ENCODE measurements at places on chromosomes 6 and 20.
A peak's percentile ranks its signal among the peaks of the same experiment; 100 is the strongest.

DNA sequence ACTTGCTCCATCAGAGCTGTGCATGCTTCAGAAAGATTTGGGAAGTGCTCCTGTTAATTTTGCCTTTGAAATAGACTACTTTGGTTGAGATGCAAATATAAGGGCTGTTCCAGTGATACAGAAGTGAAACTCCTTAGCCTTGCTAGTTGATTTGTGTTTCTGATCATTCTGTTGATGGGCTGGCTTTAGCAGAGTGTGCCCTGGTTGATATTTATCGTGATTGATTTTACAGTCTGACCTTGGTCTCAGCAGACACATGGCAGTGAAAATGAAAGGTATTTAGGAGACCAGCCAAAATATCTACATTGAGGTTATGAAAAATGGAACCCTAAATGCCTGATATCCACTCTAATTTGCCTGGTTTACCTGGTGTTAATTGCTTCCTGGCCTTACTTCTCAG is 122.1 kb upstream of the CEP162 start:
- no peaks in the 10 kb centered on the region for H3K4me1 ChIP-seq
- no peaks in the 10 kb centered on the region for H3K27me3 ChIP-seq
- DNase-seq: no peak
- H3K27ac ChIP-seq: no peak overlapping the region

- no peak for DNase-seq
- no peak overlapping the region for H3K4me3 ChIP-seq
- H3K27me3 ChIP-seq: no peaks in the 10 kb centered on the region
- peaks cover 2% of the 10 kb centered on the region for H3K36me3 ChIP-seq
- no peak overlapping the region for H3K27ac ChIP-seq
These were observed 649.2 kb upstream of the FLRT3 start for GRCh38 chr20:14986656-14987055.

DNA sequence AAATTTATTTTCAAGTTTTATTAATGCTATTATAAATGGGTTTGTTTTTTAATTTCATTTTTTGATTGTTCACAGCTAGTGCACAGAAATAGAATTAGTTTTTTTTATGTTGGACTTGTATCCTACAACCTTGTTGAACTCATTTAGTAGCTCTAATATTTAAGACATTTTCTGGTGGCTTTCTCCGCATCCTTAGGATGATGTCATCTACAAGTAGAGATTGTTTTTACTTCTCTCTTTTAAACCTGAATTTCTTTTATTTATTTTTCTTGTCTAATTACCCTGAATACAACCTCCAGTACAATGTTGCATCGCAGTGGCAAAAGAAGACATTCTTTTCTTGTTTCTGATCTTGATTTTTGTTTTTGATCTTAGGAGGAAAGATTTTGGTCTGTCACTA is 142.6 kb upstream of the PRDM1 start:
- H3K27ac ChIP-seq: no peak overlapping the region
- DNase-seq: no peak
- H3K27me3 ChIP-seq: peaks cover 12% of the 10 kb centered on the region
- H3K4me3 ChIP-seq: no peak overlapping the region
- H3K4me1 ChIP-seq: peaks cover 20% of the 10 kb centered on the region

DNA sequence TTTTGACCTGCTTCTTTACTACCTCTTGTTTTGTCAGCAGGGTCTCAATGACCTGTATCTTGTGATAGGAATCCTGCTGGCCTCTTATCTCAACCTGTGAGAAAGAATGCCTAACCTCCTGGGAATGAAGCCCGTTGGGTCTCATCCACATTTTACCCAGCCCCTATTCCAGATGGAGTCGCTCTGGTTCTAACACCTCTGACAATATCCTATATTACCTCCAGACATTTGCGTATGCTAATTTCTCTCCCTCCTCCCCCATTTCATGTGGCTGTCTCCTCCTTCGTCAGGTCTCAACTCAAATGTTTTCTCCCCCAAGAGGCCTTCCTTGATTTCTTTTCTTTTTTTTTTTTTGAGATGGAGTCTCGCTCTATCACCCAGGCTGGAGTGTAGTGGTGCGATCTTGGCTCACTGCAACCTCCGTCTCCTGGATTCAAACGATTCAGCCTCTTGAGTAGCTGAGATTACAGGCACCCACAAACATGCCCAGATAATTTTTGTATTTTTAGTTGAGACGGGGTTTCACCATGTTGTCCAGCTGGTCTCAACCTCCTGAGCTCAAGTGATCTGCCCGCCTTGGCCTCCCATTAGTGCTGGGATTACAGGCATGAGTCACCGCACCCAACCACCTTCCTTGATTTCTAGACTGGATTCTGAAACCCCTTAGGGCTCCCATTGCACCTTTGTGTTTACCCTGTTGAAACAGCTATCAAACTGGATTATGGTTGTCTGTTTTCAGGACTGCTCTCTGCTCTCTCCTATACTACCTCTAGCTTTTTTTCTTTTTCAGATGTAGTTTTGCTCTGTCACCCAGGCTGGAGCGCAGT is 49.5 kb upstream of the B4GALT5 start:
- no peak overlapping the region for H3K4me3 ChIP-seq
- no peak for DNase-seq
- H3K27ac ChIP-seq: no peak overlapping the region
- peaks cover 36% of the 10 kb centered on the region for H3K27me3 ChIP-seq
- peaks cover 12% of the 10 kb centered on the region for H3K4me1 ChIP-seq
- H3K36me3 ChIP-seq: no peaks in the 10 kb centered on the region

DNA sequence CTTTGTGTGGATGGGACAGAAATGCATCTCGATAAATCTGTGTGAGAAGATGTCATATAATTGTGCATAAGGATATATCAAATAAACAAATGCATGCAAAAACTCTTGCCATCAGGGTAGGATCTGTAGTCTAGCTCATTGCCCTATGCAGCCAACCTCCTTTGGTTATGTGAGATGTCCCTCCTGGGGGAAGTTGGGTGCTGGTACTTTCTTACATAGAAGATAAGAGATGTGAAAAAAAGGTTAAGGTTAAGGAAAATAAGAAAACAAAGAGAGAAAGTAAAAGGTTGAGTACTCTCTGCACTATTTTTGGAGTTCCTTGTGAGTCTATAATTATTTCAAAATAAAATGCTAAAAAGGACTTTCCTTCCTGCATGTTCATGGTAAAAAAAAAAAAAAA is 30.4 kb downstream of the ZDHHC14 start:
- no peak overlapping the region for H3K4me3 ChIP-seq
- H3K27ac ChIP-seq: no peak overlapping the region
- DNase-seq: no peak

- H3K36me3 ChIP-seq: peaks cover 8% of the 10 kb centered on the region
- no peaks in the 10 kb centered on the region for H3K27me3 ChIP-seq
- DNase-seq: no peak
- peak overlapping the region; percentile 91 for H3K27ac ChIP-seq
- H3K4me3 ChIP-seq: peak overlapping the region; percentile 86
- peaks cover 56% of the 10 kb centered on the region for H3K4me1 ChIP-seq
These were observed 1.5 kb downstream of the TMEM181 start for GRCh38 chr6:158561321-158561884.

GRCh38 chr6:138774370-138774769 is 801 bp downstream of the CCDC28A start:
- no peaks in the 10 kb centered on the region for H3K36me3 ChIP-seq
- DNase-seq: no peak
- no peaks in the 10 kb centered on the region for H3K27me3 ChIP-seq

DNA sequence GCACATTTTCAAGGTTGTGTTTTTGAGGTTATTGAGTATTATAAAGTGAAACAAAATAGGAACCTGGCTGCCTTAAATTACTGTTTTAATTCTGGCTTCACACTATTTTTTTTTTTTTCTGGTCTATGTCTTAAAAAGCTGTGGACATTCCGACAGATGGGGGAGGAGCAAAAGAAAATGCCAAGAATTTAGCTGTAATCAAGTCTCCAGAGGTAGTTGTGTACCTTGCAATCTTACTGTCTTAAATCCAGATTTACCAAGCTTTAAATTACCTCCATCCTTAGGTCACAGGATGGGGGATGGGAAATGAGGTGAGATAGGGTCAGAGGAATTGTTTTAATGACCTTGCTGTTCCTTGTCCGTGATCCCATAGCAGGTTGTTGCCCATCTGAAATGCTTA is 182.8 kb downstream of the UTRN start:
- peaks cover 57% of the 10 kb centered on the region for H3K36me3 ChIP-seq
- peak overlapping the region; percentile 25 for H3K27ac ChIP-seq
- DNase-seq: no peak

DNA sequence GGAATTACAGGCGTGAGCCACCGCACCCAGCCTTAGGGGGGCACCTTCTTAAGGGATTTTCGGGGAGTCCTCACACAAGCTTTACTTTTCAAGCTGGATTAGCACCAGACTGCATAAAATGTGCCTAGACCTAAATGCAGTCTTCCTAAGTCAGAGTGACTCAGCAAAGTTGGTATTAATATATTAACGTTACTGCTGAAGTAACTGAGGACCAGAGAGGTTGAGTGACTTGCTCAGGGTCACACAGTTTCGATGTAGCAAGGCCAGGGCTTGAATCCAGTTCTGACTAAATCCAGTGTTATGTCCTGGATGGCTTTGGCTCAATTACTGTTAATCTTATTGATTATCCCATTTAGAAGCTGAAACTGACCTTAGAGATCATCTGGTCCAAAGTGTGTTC is 13.4 kb downstream of the EDEM2 start:
- peaks cover 24% of the 10 kb centered on the region for H3K36me3 ChIP-seq
- no peak overlapping the region for H3K27ac ChIP-seq
- DNase-seq: no peak
- H3K4me3 ChIP-seq: no peak overlapping the region
- peaks cover 4% of the 10 kb centered on the region for H3K4me1 ChIP-seq

DNA sequence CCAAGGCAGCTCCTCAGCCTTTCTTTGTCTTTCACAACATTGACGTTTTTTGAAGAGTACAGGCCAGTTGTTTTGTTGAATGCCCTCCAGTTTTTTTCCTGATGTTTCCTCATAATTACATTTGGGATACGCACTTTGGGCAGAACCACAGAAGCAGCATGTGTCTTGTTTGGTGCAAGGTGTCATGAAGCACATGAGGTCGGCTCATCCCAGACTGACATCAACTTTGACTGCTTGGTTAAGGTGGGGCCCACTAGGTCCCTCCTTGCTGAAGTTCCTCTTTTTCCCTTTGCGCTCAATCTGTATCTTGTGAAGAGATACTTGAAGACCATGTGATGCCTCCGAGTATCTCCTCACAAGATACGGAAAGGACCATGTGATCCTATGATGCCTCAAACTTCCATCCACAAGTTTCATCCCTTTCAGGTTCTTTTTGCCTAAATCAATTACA is 10.5 kb downstream of the SNAI1 start:
- no peak overlapping the region for H3K4me3 ChIP-seq
- no peak overlapping the region for H3K27ac ChIP-seq
- no peaks in the 10 kb centered on the region for H3K4me1 ChIP-seq
- no peaks in the 10 kb centered on the region for H3K36me3 ChIP-seq

GRCh38 chr20:36663031-36663430 is 17.0 kb upstream of the SLA2 start:
- H3K4me1 ChIP-seq: peaks cover 8% of the 10 kb centered on the region
- H3K27me3 ChIP-seq: no peaks in the 10 kb centered on the region
- H3K4me3 ChIP-seq: no peak overlapping the region
- DNase-seq: no peak
- H3K36me3 ChIP-seq: peaks cover 2% of the 10 kb centered on the region

DNA sequence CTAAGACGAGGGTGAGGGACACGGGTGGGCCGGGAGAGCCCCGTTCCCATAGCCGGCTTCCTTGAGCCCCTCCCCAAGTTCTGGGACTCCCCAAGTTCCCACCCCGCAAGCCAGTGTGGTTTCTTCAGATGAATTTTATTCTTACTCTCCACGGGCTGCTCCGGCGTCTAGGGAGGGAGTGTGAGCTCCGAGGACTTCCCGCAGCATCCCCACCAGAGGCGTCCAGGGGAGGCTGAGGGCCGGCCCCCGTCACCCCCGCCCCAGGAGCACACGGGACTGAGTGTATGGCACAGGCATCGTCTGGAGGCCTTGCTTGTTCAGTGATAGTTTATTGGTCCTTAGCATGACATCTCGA is 10.0 kb upstream of the SLC4A11 start:
- peaks cover 47% of the 10 kb centered on the region for H3K27me3 ChIP-seq
- no peak overlapping the region for H3K4me3 ChIP-seq
- no peak for DNase-seq
- H3K4me1 ChIP-seq: peaks cover 6% of the 10 kb centered on the region
- no peak overlapping the region for H3K27ac ChIP-seq
- no peaks in the 10 kb centered on the region for H3K36me3 ChIP-seq

GRCh38 chr6:18350271-18350670 is 36.9 kb upstream of the RNF144B start:
- H3K27ac ChIP-seq: no peak overlapping the region
- no peak overlapping the region for H3K4me3 ChIP-seq
- no peak for DNase-seq

DNA sequence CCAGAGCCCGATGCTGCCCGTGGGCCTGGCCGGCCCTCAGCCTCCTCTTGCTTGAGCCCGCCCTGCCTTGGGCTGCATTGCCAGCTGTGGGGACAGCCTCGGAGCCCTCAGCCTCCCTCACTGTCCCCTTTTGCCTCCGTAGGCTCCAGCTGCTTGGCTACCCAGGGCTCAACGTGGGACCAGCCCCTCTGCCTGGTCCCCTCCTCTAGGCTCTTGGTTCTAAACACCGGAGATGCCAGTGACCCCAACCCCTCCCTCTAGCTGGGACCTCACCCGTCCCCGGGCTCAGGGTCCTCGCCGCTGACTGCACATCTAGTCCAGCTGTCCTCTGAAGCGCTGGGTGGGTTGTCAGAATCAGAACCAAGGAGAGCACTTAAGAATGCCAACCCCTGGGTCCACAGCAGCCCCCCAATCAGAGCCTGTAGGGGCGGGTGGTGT is 345.2 kb downstream of the ZFAND3 start:
- H3K4me3 ChIP-seq: no peak overlapping the region
- no peaks in the 10 kb centered on the region for H3K36me3 ChIP-seq
- H3K27me3 ChIP-seq: no peaks in the 10 kb centered on the region
- no peak overlapping the region for H3K27ac ChIP-seq

GRCh38 chr6:52124126-52125121 is 37.0 kb upstream of the PKHD1 start:
- no peak for DNase-seq
- no peak overlapping the region for H3K4me3 ChIP-seq
- peaks cover 47% of the 10 kb centered on the region for H3K27me3 ChIP-seq
- no peaks in the 10 kb centered on the region for H3K4me1 ChIP-seq
- no peaks in the 10 kb centered on the region for H3K36me3 ChIP-seq
- H3K27ac ChIP-seq: no peak overlapping the region

DNA sequence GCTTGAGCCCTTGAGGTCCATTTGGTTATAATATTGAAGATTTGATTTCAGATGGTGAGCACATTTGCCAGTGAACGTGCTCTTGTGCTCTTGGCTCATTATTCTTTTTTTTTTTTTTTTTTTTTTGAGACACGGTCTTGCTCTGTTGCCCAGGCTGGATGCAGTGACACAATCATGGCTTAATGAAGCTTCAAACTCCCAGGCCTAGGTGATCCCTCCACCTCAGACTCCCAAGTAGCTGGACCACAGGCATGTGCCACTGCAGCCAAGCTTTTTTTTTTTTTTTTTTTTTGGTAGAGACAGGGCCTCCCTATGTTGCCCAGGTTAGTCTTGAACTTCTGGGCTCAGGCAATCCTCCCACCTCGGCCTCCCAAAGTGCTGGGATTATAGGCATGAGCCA is 176.2 kb downstream of the KLHL32 start:
- no peaks in the 10 kb centered on the region for H3K27me3 ChIP-seq
- H3K36me3 ChIP-seq: no peaks in the 10 kb centered on the region
- no peak overlapping the region for H3K27ac ChIP-seq

GRCh38 chr6:126625019-126625418 is 285.1 kb downstream of the CENPW start:
- no peaks in the 10 kb centered on the region for H3K4me1 ChIP-seq
- no peaks in the 10 kb centered on the region for H3K36me3 ChIP-seq
- no peaks in the 10 kb centered on the region for H3K27me3 ChIP-seq
- no peak for DNase-seq

- no peak overlapping the region for H3K27ac ChIP-seq
- H3K4me3 ChIP-seq: no peak overlapping the region
- no peaks in the 10 kb centered on the region for H3K36me3 ChIP-seq
- peaks cover 22% of the 10 kb centered on the region for H3K27me3 ChIP-seq
These were observed 263.2 kb upstream of the PLN start for GRCh38 chr6:118284736-118285360.
